ENCODE measurements at places on chromosomes 16 and 17.

- no peak for DNase-seq
Measured at GRCh38 chr17:18993905-18994526, 10.5 kb downstream of the FAM83G start.

- no peak for DNase-seq
Measured at GRCh38 chr17:19021622-19022083, 17.1 kb upstream of the FAM83G start.

DNA sequence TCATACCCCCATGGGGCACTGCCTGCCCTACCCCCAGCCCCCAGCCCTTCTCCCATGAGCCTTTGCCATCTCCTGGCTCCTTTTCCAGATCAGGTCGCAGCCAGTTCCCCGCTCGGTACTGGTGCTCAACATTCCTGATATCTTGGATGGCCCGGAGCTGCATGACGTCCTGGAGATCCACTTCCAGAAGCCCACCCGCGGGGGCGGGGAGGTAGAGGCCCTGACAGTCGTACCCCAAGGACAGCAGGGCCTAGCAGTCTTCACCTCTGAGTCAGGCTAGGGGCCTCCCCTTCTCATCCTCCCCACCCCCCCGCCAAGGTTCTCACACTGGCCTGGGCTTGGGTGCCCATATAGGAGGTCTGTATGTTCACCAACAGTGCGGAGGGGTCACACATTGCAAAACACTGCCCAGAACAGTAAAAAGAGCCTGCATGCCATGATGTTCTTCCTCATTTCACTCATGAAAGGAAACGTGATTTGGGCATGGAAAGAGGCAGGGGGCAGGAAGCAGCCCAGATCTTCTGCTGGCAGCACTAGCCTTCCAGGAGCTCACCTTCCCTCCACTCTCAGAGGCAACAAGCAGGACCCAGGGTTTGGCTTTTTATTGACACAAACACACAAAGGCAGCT, 7.5 kb downstream of the IFI35 start:
- DNase-seq = no peak

- DNase-seq = no peak
Measured at GRCh38 chr17:78383725-78384471, 5.4 kb downstream of the PGS1 start.

DNA sequence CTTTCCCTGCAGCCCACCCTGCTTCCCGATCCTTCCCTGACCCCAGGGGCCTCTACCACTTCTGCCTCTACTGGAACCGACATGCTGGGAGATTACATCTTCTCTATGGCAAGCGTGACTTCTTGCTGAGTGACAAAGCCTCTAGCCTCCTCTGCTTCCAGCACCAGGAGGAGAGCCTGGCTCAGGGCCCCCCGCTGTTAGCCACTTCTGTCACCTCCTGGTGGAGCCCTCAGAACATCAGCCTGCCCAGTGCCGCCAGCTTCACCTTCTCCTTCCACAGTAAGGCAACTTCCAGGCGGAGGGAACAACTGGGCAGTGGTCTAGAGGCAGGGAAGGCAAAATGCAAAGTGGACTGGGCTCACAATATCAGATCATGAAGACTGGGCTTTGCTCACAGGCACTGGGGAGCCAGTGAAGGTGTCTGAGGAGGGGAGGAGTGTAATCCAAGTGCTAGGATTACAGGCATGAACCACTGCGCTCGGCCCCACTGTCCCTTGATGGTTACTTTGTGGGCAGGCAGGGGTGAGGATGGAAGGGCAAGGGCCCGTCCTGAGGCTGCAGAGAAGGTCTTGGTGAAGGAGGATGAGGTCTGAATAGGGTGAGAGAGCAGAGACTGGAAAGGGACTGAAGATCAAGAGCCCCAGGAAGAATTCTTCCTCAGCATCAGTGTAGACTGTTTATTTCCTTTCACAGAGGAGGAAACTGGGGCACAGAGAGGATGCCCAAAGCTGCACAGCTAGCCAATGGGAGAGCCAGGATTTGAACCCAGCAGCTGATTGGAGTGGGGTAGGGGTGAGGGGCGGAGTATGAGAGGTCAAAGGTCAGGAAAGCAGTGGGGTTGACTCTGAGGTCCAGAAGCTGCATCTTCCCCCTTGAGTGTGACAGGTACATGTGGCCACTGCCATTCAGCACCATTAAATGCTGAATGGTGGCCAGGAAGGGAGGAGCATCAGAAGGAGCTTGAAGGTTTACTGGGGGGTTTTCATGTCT, 16.5 kb upstream of the ADGRG3 start:
- no peak for DNase-seq

GRCh38 chr16:74257061-74257460, 39.6 kb upstream of the PSMD7 start:
- DNase-seq = no peak

DNA sequence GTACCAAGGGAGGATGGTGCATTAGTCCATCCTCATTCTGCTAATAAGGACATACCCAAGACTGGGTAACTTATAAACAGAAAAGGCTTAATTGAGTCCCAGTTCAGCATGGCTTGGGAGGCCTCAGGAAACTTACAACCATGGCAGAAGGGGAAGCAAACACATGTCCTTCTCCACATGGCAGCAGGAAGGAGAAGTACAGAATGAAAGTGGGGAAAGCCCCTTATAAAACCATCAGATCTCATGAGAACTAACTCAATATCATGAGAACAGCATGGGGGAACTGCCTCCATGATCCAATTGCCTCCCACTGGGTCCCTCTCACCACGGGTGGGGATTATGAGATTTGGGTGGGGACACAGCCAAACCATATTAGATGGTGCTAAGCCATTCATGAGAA, 84.5 kb downstream of the SEC14L1 start:
- no peak for DNase-seq

DNA sequence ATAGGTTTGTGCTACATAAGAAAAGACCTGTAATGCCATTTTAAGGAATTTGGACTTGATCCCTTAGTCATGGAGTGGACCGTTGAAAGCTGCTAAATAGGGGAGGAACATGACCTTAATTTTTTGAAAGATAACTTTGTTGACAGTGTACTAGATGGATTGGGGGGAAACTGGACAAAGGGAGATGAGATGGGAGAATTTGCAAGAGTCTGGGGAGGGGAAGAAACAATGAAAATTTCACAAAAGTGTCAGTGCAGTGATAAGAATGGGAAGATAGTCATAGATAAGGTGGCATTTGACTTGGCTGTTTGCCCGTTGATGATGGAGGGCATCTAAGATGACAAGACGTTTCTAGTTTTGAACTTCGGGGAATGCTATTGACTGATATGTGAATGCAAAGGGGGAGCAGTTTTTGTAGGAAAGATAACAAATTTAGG, 22.3 kb upstream of the KRT10 start:
- DNase-seq = no peak

- no peak for DNase-seq
Measured at GRCh38 chr16:11629071-11630030, 38.9 kb upstream of the SNN start.

GRCh38 chr16:58614860-58615259, 14.8 kb downstream of the CNOT1 start:
- DNase-seq = no peak

- no peak for DNase-seq
Measured at GRCh38 chr17:75899767-75900468, 3.2 kb upstream of the TRIM65 start.

DNA sequence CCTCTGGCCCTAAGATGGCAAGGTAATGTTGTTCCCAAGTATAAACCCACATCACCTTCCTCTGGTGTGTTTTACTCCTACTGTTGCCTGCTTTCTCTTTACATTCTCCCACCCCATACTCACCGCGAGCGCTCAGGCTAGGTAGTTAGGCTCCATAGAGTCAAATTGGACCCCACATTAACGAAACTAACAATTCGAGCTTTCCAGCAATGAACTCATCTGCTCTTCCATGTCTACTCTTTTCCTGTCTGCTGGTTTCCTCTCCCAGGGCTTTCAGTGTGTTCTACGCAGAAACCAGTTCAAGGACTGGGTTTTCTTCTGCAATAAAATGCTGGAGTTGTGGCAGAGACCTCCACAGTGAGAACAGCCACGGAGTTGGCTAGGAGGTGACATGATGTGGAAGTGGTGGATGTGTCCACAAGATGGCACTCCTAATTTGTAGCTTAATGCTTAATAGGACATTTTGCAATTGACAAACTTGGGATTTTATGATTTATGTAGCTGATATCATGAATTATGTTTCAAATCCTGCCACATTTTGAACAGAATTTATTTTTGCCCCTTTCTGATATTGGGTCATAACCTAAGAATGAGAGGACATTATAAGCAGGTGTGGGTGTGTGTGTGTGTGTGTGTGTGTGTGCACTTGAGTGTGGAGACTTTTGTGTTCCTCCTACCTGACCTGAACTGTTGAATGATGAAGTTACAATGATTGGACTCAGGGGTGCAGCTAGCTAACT, 2.2 kb upstream of the UQCRC2 start:
- peak; percentile 40 for DNase-seq

DNA sequence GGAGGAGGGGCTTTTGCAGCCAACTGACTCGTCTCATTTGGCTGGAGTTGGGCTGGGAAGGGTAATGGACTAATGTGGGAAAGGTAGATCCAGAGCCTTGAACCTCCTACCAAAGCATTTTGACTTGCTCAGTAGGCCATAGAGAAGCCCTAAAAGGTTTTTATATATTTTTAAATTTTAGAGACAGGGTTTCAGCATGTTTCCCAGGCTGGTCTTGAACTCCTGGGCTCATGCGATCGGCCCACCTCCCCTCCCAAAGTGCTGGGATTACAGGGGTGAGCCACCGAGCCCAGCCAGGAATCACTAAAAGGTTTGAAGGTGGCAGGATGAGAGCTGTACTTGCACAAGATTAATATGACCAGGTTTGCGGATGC, 2.0 kb upstream of the PITPNC1 start:
- no peak for DNase-seq

- DNase-seq = no peak
Measured at GRCh38 chr17:49292901-49293300, 62.3 kb upstream of the PHOSPHO1 start.

- DNase-seq = no peak
Measured at GRCh38 chr17:14739656-14740431, 439.0 kb downstream of the HS3ST3B1 start.

DNA sequence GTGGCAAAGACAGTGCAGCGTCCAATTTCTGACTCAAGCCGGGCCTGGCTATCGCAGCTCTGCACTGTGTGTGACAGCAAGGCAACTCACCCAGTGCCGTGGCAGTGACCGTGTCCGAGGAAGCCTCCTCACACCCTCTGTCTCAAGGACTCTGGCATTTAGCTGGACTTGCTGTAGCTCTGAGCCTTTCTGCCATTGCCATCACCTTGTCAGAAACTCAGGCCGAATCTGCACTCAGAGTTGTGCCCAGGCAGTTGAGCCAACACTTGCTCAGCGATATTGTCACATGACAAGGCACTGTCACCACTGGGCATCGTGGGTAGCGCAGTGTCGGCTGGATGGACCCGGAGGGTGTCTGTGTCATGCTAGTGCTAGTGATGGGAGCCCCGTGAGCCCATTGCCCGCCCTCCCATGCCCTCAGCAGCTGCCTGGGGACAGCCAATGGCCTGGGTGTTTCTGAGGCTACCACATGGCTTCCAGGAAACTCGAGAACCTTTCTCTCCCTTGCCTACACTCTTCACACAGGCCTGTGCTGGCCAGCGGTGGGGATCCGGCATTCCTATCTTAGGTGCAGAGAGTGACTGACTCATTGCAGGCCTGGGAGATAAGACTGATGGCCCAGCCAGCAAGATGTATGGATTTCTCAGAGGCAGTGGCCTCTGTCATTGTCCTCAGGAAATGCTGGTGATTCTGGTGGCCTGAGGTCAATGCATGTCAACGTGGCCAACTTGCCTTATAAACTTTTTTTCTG, 22.1 kb upstream of the STH start:
- no peak for DNase-seq

GRCh38 chr17:8231701-8232100, 16.2 kb downstream of the CTC1 start:
- no peak for DNase-seq

GRCh38 chr16:52209227-52209626, 337.7 kb downstream of the TOX3 start:
- no peak for DNase-seq

GRCh38 chr16:25570131-25570530, 121.6 kb upstream of the HS3ST4 start:
- no peak for DNase-seq

DNA sequence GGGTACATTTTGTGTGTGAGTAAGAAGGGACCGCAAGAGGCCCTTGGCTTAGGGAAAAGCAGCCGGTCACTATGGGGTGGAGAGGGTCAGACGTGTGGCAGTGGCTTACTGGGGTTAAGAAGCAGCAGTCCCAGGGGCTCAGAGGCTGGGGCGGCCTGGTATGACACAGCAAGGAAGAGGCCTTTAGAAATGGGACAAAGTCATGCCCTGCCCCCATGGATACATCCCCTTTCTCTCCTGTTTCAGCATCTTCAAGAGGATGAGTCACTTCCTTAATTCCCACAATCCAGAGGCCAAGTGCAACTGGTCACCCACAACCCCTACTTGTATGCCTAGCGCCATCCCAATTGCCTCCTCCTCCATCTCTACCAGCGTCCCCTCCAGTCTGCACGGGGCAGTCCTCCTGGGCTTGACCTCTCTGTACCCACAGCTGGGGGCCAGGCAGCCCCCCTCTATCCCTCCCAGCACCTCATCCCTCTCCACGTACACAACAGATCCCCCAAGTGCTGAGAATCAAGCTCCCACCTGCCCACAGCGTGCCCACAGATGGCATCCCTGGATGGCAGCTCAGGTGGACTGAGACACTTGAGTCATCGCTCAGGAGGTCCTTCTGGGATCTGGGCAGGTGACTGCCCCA, 6.9 kb upstream of the EFTUD2 start:
- DNase-seq = peak; percentile 95

DNA sequence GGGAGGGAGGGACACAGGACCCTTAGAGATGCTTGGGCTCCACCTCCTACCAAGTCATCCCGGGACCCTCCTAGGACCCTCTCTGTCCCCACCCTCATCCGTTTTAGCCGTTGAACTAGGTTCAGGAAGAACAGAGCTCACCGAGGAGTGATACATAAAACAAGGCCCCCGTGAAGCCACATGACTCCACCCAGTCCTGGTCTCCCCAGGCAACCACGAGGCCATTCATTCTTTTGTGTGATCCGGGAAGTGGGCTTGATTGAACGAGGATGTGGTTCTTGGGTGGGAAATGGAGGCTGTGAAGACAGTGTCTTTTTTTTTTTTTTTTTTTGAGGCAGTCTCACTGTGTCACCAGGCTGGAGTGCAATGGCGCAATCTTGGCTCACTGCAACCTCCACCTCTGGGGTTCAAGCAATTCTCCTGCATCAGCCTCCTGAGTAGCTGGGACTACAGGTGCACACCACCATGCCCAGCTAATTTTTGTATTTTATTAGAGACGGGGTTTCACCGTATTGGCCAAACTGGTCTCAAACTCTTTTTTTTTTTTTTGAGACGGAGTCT, 14.8 kb downstream of the TRARG1 start:
- no peak for DNase-seq

GRCh38 chr17:64281962-64282752, 19.1 kb upstream of the TEX2 start:
- DNase-seq = peak; percentile 61

- DNase-seq = no peak
Measured at GRCh38 chr17:79154446-79154845, 79.8 kb downstream of the ENGASE start.

DNA sequence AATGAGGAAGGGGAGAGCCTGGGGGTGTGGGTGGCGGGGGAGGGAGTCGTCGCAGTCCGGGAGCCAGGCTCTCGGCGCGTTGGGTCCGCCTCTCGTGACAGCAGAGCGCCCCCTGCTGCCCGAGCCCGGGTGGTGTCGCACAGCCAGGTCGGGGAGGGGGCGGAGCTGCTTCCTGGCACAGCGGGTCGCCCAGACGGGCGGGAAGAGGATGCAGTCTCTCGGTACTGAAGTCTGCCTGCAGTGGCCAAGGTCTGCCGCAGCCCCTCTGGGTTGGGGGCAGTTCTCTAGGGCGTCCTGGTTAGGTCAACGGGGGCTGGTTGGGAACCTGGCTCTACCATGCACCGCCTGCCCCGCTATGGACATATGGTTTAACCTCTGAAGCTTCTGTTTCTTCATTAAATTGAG, 38.2 kb upstream of the CCDC182 start:
- peak; percentile 50 for DNase-seq

Measured in NCI-H460 (cell line).